ENCODE measurements at places on chromosomes 7 and 10.
A peak's percentile ranks its signal among the peaks of the same experiment; 100 is the strongest.

- DNase-seq: no peak
These were observed 48.0 kb downstream of the CREB3L2 start for GRCh38 chr7:137953665-137954470.

DNA sequence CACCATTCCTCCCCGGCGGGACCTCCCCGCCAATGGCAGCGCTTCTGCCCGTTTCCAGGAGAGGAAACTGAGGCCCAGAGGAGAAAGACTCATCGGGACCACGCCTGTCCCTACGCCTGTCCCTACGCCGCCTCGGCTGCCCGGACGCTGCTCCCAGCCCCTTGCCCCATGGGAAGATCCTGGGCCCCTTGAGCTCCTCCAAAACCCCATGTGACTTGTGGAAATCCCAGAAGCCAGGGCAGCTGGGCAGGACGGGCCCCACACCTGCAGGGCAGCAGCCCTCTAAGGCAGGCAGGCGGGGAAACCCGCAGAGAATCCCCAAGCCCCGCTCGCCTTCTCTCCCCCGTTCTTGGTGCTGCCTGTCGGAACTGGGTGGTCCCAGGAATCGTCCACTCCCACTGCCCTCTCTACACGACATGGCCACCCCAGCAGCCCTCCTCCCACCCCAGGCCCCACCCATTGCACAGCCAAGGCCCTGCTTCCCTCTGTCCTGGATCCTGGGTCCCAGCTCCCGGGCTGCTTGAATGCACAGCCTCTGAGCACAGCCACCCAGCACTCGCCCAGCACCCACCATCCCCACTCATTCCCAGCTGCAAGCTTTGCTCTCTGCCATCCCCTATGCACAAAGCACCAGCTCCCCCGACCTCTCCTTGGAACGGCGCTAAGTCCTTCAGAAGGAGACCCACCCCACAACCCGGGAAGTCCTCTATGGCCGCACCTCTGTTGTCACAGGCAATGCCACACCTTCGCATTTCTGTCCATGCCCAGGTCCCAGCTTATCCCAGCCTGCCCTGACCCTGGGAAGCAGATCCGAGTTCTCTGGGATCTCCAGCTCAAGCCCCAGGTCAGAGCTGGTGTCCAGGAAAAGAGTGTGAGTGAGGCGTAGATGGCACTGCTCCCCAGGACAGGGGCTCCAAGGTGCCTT is 50.6 kb downstream of the SLC29A4 start:
- no peak for DNase-seq

DNA sequence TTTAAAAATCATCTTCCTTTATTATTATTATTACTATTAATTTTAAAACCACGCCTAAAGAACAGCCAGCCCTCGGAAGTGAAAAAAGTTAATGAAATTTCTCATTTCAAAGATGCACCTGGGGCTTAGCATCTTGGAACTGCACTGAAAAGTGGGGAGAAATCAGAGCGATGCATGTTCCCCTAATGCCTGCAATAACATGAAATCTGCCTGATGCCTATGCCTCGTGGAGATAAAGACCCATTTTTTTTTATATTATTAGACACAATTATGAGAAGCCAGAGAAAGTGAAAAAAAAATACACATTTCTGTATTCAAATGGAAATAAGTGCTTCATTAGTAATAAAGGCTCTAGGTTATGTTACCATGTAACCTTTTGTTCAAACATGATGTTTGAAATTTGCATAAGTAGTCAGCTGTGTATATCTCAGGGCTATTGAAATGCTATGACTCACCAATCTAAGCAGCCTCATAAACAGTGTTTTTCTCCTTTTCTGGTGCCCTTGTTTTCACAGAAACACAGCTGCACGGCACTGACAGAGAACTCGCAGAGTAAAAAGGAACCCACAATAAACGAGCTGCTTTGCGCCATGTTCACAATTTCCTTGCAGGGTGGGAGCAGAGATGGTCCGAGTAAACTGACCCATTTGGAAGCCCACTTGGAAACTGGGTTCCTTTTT is 175.8 kb upstream of the PRKCQ start:
- no peak for DNase-seq

GRCh38 chr10:71767420-71768035 is 5.8 kb downstream of the VSIR start:
- DNase-seq: no peak

DNA sequence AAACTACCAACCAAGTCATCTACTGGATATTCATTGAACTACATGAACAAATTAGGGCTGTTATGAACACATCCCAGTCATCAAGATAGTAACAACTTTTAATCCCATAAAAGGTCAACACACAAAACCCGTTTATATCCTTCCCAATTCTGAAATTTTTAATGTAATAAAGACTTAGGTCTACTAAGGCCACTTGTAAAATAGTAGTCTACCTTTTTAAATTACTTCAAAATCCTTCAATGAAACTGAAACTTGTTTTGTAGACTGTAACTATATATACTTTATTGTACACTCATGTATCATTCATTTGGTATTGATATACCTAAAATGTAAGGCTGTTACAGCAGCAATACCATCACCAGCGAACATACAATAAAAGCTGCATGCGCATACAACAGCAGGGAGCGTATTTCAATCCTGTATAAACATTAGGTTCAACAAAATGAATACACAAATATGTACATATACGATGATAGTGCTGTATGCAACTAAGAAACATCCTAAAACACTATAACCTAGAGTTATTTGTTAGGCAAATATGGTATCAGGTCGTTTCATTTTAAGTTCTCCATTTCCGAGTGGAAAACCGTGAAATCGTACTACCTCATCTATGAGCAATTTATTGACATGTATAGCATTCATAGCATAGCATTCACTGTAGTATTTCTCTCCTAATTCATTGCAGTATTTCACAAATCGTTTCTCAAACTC is 973 bp downstream of the ATAD1 start:
- no peak for DNase-seq

DNA sequence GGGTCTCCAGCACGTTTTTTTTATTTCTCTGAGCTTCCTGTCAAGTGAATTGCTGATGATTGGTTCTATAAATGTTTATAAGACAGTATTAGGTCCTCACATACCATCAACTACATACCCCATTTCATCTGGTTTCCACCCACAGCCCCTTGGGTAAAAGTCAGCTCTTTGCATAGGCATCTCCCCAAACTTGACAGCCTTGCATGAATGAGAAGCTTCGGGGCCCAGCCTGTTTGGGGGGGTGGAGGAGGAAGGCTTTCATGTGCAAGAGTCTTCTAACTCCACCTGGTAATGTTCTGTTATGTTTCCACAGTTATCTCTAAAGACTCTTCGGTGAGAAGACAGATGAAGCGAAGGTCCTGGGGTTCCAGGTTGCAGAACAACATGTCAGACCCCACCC is 75.4 kb downstream of the SCRN1 start:
- no peak for DNase-seq

DNA sequence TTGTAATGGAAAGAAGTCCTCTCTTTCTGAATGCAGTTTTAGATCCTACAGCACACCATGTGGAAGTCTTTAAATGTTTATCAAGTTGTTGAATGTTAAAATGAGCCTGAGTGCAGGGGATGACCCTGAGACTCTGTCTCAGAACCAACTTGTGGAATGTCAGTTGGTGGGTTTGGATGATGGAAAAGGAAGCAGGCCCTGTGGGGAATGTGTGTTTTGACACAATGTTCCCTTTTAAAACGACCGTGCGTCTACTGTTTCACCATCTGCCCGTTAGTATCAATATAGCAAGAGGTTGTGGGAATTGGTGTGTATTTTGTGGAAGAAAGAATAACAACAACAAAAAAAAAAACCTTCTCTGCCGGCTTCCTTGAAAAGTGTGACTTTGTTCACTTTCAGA is 8.3 kb downstream of the DYNC1I1 start:
- no peak for DNase-seq

DNA sequence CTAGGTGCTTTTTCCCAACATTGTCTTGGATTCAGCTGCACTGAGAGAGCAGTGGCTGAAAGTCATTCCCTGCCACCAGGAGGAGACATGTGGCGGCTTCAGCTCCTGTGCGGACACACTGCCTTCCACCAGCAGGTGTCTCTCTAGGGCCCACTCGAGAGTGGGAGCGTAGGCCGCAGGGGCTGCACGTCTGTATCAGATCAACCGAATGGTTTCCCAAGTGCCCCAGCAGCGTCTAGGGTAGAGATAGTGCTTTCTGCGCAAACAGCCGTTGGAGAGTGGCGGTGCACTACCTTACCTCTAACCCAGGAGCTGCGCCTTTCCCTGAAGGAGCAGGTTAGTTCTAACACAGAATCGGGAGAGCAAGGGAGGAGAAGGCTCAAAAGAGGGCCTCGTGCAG is 31.7 kb downstream of the PAPOLB start:
- DNase-seq: peak; percentile 52

GRCh38 chr7:85516675-85517074 is 329.8 kb upstream of the SEMA3D start:
- DNase-seq: no peak

GRCh38 chr7:2915023-2915422 is 70.9 kb upstream of the GNA12 start:
- DNase-seq: no peak

GRCh38 chr10:31140716-31141115 is 109.1 kb upstream of the ZNF438 start:
- DNase-seq: no peak

- DNase-seq: no peak
These were observed 132.6 kb downstream of the MAPK8 start for GRCh38 chr10:48439031-48439430.

- DNase-seq: peak; percentile 41
These were observed 73.8 kb downstream of the OSBPL3 start for GRCh38 chr7:24905996-24906770.

GRCh38 chr7:128456255-128456725 is 612 bp downstream of the HILPDA start:
- no peak for DNase-seq

- no peak for DNase-seq
These were observed 86.2 kb upstream of the DYNC1I1 start for GRCh38 chr7:95686109-95686508.

- DNase-seq: no peak
These were observed 15.0 kb downstream of the MIOS start for GRCh38 chr7:7581531-7582179.

DNA sequence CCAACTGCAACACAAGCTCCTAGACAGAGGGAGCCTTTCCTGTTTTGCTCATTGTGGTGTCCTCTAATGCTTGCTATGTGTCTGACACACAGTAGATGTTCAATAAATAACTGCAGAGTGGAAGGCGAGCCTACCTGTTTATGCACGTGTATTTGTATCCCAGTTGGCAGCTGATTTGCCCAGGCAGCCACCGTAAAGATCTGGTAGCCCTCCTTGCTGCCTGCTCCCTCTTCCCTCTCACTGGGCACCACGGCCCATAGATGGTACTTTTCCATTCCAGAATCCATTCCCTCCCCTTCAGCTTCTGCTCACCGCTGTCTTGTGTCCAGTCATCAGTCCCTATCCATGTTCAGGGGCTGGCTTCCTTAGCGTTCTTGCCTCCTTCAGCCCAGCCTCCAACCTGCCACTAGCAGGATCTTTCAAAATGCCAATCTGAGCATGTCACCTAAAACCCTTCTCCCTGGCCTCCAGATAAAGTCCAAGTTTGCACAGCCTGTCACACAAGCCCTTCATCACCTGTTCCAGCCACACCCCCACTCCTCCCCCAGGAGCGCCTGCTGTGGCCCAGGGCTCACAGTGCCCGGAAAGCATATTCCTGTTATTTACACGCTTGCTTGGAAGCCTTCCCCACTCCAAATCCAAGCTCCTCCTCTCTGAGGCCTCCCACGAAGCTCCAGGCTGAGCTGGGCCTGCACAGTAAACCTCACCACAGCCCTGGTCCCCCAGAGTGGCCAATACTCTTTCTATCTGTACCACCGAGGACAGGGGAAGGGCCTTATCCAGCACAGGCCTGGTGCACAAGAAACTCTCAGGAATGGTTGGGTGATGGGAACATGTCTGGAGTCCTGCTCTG is 21.0 kb downstream of the ZCCHC24 start:
- DNase-seq: no peak

DNA sequence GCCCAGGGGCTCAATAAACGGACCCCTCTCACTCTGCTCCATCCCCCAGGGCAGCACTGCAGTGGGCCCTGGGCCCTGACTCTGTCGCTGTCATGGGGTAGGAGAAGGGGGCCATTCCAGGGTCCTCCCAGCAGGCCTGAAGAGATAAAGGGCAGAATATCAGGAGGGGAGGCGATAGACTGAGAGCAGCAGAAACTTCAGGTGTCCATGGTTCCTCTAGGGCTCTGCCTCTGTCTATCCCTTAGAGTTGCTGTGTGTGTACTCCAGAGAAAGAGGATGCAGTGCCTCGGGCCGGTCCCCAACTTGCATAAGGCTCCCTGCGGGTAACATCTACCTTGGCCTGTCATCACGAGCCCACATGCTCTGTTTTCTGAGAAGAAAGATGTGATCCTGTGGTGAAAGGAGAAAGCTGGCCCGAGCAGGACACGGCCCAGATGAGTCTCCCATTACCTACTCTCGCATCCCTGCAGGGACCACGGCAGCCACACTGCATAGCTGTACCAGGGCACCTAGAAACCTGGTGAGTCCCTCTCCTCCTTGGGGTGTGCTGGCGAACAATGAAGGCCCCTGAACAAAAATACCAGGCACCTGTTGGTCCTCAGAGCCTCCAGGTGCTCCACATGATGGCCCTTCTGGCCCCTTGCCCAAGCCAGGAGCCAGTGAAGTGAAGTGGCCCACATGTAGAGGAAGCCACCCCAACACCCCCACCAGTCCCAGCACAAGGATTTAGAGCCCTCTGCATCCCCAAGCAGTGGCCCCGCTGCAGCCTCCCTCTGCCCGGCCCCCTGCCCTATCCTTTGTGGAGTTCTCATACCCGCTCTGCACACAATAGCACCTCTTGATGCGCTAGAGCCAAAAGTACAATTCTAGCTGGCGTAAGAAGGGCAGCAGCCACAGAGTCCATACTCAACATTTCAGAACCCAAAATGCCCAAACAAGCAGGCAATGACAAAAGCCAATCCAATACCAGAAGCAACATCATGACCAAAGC is 106.8 kb downstream of the ARHGAP22 start:
- no peak for DNase-seq

DNA sequence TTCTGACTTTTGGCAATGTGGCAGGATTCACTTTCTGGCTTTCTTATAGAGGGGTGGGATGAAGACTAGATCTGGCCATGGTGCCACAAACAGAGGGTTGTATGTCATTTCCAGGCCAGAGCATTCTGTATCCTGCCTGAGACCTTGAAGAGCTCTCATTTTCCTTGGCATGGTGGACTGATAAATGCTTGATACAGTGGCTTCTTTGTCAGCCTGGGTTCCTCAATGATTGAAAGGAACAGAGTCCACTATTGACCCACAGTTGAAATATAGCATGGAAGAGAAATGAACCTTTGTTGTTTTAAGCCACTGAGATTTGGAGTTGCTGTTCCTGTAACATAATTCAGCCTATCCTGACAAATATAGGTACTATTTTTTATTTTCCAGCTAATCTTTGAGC is 462.7 kb downstream of the SUGCT start:
- DNase-seq: no peak

GRCh38 chr10:13830385-13830784 is 243.6 kb downstream of the PRPF18 start:
- no peak for DNase-seq

DNA sequence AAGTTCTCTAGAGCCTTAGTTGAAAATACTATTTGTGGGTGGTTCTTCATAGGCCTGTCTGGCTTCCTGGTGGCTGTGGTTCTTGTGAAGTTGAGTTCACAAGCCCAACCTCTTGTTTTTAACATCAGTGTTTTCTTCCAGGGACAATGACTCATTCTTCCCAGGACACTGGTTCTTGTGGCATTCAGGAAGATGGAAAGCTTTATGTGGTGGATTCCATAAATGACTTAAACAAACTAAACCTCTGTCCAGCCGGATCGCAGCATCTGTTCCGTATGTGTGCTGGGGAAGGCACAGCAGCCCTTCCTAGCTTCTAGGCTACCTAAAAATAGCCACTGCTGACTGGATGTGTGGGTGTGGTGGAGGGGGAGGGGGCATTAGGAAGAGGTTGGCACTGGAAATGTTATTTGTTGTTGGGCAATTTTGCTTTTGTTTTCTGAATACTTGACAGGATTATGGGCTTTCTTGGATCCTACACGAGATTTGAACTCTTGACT is 3.9 kb downstream of the LSMEM1 start:
- DNase-seq: no peak
